ENCODE measurements at places on chromosomes 2 and 18.
A peak's percentile ranks its signal among the peaks of the same experiment; 100 is the strongest.

- DNase-seq, result no peak
Observed at GRCh38 chr18:72187956-72188355, 356.2 kb downstream of the CBLN2 start.

DNA sequence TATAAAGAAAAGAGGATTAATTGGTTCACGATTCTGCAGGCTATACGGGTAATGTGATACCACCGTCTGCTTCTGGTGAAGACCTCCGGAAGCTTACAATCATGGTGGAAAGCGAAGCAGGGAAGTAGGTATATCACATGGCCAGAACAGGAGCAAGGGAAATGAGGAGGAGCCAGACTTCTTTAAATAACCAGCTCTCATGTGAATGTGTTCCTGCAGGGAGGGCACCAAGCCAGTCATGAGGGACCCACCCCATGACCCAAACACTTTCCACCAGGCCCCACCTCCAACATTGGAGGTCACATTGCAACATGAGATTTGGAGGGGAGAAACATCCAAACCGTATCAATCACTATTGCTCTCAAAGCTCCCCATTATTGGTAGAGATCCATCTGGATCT is 61.8 kb downstream of the EFEMP1 start:
- peak; percentile 45 for DNase-seq

GRCh38 chr2:41963661-41964525 is 83.9 kb upstream of the PKDCC start:
- DNase-seq, result peak; percentile 68

GRCh38 chr2:109231996-109232705 is 103.1 kb downstream of the SH3RF3 start:
- no peak for DNase-seq

All from fibroblast of gingiva (primary cell).